HFFc6 (cell line): ENCODE measurements at places on chromosomes 13 and 19. TPM values are rescaled to one million over a fixed set of nuclear protein-coding genes. Genes with fewer than 3 reads are reported as not detected.

VSTM2B gene
- not detected in 2 replicates for total RNA-seq

CYTH2 gene
- total RNA-seq: 44.8 to 47.9 TPM (median 46.5 TPM) in 3 replicates

GFY gene
- not detected in 3 replicates for total RNA-seq

SLITRK6 gene
- total RNA-seq: 0.83 and 3.7 TPM in 2 replicates

- H3K36me3 ChIP-seq: no peaks in the 10 kb centered on the region
- DNase-seq: no peak
- H3K27me3 ChIP-seq: peaks cover 33% of the 10 kb centered on the region
- no peak overlapping the region for H3K4me3 ChIP-seq
- no peak overlapping the region for H3K27ac ChIP-seq
- H3K4me1 ChIP-seq: peaks cover 14% of the 10 kb centered on the region
Measured at GRCh38 chr19:35408284-35409171, 37.7 kb downstream of the GPR42 start.

DNA sequence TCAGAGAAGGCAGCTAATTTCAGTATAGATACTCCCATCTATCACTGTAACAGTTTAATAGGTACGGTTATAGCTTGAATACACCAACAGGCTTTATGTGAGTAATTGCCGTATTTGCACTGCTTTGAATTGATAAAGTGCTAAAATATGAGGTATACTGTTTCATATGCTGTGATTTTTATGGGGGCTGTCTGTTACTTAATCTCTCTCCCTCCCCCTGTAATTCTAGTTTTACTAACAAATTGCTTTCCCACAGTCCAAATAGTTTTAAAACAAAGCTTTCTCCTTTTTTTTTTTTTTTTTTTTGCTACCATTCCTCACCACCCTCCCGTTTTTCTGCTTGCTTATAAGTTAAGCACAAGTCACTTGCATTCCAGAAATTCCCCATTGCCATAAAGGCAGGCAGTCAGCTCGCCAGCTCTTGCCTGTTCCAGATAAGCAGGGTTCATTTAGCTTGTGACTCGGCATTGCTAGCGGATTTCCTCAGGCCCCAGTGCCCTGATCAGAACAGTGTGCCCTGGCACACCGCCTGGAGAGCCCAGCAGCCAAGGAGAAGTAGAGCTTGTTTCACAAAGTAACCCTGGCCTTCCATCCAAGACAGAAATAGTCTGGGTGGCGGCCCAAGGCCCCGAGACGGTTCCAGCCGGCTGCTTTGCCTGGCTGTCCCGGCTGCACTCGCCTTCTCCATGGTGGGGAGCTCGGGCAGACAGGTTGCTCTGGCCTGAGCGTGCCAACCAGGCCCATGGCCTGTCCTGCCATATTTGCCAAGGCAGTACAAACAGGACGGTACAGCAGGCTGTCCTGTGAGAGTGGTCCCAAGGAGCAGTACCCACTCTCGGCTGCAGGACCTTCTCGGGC is 43.5 kb upstream of the NPAS1 start:
- H3K27ac ChIP-seq: peak overlapping the region; percentile 95
- peak; percentile 96 for DNase-seq
- peaks cover 77% of the 10 kb centered on the region for H3K4me1 ChIP-seq
- peak overlapping the region; percentile 55 for H3K4me3 ChIP-seq
- peaks cover 3% of the 10 kb centered on the region for H3K27me3 ChIP-seq
- H3K36me3 ChIP-seq: peaks cover 16% of the 10 kb centered on the region

DNA sequence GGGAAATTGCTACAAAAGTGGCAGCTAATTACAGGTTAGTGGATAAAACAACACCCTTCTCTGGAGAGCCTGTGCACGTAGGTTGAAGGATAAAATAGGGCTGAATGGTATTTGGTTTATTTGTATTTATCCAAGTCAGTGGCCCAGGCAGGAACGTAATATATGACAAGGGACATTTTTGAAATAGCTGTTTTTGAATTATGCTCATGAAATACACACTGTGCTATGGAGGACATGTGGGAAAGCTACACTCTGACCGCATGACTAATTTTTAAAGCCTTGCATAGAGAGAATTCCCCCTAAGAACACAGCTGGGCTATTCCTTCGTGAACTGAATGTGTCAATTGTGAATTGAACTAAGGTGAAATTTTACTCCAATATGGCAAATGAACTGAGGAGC is 292.1 kb upstream of the MAB21L1 start:
- H3K4me3 ChIP-seq: peak overlapping the region; percentile 47; the same call in 1 of the 2 replicates
- H3K36me3 ChIP-seq: no peaks in the 10 kb centered on the region
- H3K27me3 ChIP-seq: no peaks in the 10 kb centered on the region
- H3K27ac ChIP-seq: peak overlapping the region; percentile 49
- H3K4me1 ChIP-seq: peaks cover 59% of the 10 kb centered on the region

DNA sequence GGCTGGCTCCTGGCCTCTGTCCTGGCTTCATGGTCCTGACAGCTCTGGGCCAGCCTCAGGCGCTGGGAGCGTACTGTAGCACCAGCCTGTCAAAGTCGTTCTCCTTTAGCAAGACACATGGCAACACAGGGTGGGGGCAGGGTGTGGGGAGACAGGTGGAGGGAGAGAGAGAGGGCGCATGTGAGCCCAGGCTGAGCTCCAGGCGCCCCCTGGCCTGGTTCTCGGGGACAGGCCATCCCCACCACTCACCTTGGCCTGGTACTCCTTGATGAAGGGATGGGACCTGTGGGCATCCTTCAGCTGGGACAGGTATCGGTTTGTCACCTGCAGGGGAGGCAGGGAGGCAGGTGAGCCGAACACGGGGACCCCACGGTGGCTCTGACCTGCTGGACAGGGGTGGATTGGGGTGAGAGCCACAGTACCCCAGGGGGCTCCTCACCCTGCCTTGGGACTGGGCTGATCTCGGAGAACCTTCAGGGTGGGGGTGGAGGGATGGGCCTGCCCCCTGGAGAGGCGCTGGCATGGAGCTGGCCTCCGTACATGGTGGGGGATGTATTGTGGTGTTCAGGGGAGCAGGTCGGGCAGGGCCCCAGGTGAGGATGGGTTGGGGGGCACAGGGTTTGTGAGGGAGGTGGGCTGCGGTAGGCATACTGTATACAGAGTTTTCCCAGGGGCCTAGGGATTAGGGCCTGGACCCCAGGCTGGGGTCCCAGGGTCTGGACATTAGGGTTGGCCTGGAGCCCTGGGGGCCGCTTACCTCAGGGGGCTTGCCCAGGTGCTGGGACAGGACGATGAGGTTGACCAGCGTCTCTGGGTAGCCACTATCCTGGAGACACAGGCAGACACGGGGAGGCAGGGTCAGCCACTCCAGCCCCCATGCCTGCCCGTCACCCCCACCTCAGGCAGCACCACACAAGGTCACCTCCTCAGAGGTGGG is 3.9 kb upstream of the CERS1 start:
- H3K36me3 ChIP-seq: no peaks in the 10 kb centered on the region; the same call in 1 of the 2 replicates
- H3K4me3 ChIP-seq: no peak overlapping the region
- no peaks in the 10 kb centered on the region for H3K4me1 ChIP-seq
- no peak for DNase-seq

GRCh38 chr19:2923510-2923909 is 21.3 kb downstream of the ZNF77 start:
- DNase-seq: peak; percentile 25
- peaks cover 26% of the 10 kb centered on the region for H3K36me3 ChIP-seq
- no peaks in the 10 kb centered on the region; the same call in 1 of the 2 replicates for H3K27me3 ChIP-seq
